Kidney (tissue), 22 donors: ENCODE measurements at places on chromosomes 2 and 18.

DNA sequence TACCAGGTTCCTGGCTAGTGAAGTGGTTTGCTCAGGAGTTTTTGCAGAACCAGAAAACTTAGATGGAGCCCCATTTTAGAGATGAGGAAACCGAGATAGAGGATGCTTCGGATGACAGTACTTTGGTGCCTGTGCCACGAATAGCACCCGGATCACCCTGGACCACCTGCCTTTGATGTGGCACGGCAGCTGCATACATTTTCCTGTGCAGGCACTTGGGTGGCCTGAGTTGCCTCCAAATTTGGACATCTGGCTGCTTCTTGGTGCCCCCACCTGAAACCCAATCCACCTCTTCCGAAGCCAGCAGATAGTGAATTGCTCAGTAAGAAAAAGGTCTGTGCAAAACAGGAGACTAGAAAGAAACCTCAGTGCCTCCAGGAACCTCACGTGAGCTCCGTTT is 140.6 kb upstream of the ID2 start:
- DNase-seq: no peak
- H3K4me1 ChIP-seq: peaks cover 28% of the 10 kb centered on the region
- H3K27ac ChIP-seq: no peak overlapping the region
- no peaks in the 10 kb centered on the region for H3K27me3 ChIP-seq
- H3K4me3 ChIP-seq: no peak overlapping the region

DNA sequence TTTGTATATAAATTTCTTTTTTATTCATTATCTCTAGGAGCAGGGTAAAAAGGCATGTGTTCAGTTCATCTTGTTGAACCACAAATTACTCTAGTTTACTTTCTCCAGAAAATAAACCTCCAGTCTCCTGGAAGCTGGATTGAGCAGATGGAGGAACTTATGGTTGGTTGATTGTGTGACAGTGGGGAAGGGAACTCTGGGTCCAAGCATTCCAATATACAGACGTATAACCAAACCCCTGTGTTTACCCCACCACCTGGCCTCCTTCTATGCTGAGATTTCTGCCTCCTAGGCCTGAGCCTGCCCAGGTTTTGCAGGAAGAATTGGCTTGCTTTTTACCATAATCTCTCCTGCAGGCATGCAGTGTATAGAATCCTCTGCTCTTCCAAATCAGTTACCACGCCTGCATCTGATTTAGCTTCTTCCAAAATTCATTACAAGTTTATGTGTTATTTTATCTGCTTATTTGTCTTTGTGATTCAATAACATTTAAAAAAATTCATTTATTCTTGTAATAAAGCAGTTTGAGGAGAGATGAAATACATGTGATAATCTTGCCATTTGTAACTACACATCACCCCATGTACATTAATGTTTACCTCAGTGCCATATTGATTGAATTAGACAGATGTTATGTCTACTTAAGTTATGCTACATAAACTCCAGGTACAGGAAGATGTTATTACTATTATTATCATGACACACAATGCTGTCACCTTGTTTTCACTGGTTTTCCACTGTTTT is 2.5 kb upstream of the RAB27B start:
- no peaks in the 10 kb centered on the region for H3K27me3 ChIP-seq
- DNase-seq: no peak
- no peak overlapping the region for H3K27ac ChIP-seq
- no peaks in the 10 kb centered on the region for H3K36me3 ChIP-seq
- H3K4me1 ChIP-seq: peaks cover 2% of the 10 kb centered on the region

- H3K36me3 ChIP-seq: no peaks in the 10 kb centered on the region
- no peak overlapping the region for H3K4me3 ChIP-seq
- no peak overlapping the region for H3K27ac ChIP-seq
- no peaks in the 10 kb centered on the region for H3K4me1 ChIP-seq
Measured at GRCh38 chr18:56975276-56975675, 171.6 kb upstream of the BOD1L2 start.

DNA sequence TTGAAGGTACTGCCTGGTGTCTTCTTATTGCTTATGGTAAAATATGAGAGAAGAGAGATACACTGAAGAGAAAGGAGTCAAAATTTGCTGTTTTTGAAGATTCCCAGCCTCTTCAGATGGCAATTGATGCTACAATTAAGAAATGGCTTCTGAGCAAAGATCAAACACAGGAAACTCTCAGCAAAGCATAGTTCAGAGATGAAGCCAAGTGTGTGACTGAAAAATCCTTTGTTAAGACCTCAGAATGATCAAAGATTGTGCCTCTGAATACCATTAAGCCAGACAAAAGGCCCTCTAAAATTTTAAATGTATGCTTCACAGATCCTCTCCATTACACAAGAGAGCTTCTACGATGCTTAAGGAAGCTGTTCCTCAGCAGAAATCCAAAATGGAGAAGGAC is 216.3 kb downstream of the UXS1 start:
- no peak for DNase-seq
- peaks cover 5% of the 10 kb centered on the region for H3K4me1 ChIP-seq
- H3K27ac ChIP-seq: no peak overlapping the region
- no peak overlapping the region for H3K4me3 ChIP-seq

DNA sequence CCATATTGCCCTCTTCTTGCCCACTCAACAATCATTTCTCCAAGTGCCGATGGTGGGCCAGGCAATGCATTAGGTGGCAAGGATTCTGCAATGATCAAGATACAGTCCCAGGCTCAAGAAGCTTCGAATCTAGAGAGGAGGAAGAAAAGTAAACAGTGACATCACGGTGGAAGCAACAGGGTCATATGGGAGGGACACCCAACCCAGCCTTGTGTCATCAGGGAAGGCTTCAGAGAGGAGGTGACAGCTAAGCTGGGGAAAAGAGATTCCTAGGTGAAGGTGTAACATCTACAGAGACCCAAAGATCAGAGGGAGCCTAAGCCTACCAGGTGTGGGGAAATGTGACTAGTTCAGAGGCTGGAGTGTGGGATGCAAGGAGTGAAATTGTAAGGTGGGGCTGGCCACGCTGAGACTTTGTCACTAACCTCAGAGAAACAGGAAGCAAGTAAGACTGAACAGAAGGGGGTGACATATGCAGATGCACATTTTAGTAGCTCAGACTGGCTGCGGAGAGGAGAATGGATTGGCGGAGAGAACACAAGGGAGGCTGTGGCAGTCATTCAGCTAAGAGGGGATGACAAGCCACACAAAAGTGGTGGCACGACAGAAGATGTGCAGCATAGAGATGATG is 104.9 kb downstream of the ANKRD44 start:
- H3K4me3 ChIP-seq: no peak overlapping the region
- DNase-seq: no peak
- H3K27me3 ChIP-seq: no peaks in the 10 kb centered on the region
- H3K27ac ChIP-seq: no peak overlapping the region

- H3K27ac ChIP-seq: no peak overlapping the region
- no peaks in the 10 kb centered on the region for H3K36me3 ChIP-seq
- H3K27me3 ChIP-seq: no peaks in the 10 kb centered on the region
Measured at GRCh38 chr2:37907501-37908225, 17.4 kb upstream of the RMDN2 start.

DNA sequence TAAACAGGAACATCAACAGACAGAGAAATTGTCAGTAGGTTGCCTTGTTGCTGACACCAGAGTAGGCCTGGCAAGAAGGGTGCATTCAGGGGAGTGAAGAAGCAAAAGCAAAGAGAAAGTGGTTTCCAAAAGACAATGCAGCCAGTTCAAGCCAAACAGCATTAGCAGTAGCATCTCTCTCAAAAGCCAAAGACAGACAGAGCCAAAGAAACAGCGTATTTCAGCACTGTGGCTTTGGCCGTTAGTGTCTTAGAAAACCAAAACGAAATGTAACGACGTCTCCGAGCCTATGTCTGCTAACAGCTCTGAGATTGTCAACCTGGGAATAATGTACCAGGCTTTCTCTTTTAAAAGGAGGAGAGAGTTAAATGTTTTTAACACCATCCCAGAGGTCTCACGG is 178.6 kb downstream of the NRP2 start:
- no peak for DNase-seq
- H3K4me1 ChIP-seq: no peaks in the 10 kb centered on the region
- H3K27me3 ChIP-seq: no peaks in the 10 kb centered on the region
- no peak overlapping the region for H3K4me3 ChIP-seq

GRCh38 chr2:229175497-229175863 is 95.6 kb downstream of the PID1 start:
- no peak for DNase-seq
- no peaks in the 10 kb centered on the region for H3K36me3 ChIP-seq
- peaks cover 2% of the 10 kb centered on the region for H3K4me1 ChIP-seq
- H3K27me3 ChIP-seq: no peaks in the 10 kb centered on the region
- no peak overlapping the region for H3K27ac ChIP-seq
- no peak overlapping the region for H3K4me3 ChIP-seq

- H3K27ac ChIP-seq: no peak overlapping the region
- no peak for DNase-seq
- no peaks in the 10 kb centered on the region for H3K4me1 ChIP-seq
Measured at GRCh38 chr2:207035875-207036274, 96.6 kb downstream of the CPO start.

GRCh38 chr2:64327510-64328414 is 126.2 kb upstream of the LGALSL start:
- no peak overlapping the region for H3K27ac ChIP-seq
- no peaks in the 10 kb centered on the region for H3K27me3 ChIP-seq
- no peak for DNase-seq
- peaks cover 4% of the 10 kb centered on the region for H3K4me1 ChIP-seq
- H3K4me3 ChIP-seq: no peak overlapping the region
- H3K36me3 ChIP-seq: no peaks in the 10 kb centered on the region

DNA sequence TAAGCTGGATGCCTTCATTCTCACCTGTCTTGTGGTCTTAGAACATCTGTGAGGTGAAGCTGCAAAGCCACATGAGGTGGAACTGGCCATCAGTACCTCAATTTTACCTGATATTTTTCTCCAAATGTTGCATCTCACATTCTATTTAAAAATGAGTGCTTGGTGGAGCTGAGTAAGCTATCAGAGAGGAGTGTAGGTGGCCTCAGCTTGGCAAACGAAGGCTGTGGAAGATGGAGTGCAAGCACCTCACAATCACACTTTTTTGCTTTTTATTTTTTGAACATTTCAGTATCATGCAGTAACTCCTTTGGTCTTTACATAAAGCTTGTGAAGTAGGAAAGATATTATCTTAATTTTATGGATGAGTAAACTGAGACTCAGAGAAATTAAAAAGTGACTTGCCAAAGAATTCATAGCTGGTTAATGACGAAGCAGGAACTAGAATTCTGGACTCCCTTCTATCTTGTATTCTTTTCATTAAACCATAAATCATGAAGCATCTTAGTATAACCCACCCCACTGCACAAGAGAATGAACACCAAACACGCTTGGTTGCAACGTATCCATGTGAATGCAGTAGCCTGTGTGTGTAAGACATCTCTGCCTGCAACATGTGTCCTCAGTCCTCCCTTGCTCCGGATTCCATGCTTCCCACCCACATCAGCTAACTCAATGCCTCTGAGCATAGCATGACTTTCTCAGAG is 27.2 kb downstream of the C2orf49 start:
- peaks cover 9% of the 10 kb centered on the region for H3K36me3 ChIP-seq
- H3K27ac ChIP-seq: no peak overlapping the region
- H3K4me3 ChIP-seq: no peak overlapping the region

DNA sequence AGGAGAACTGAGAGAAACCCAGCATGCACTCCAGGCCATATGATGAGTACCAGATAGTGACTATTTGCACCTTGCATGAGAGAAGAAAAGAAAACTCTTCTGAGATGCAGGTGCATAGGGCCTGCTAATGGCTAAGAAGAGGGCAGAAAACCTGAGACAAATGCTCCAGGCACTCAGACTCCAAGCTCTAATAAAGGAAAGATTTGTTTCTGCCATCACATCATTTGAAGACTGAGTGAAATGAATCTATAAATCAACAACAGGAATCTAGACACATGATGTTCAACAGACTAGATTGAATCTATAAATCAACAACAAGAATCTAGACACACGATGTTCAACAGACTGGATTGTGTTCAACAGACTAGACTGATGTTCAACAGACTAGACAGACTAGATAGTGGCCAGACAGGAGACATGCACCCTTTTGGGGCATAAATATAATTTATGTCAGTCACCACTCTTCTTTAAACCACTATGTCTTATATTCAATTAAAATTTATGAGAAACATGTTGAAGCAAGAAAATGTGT is 482.7 kb upstream of the UBE2E3 start:
- DNase-seq: no peak
- no peaks in the 10 kb centered on the region for H3K4me1 ChIP-seq
- no peaks in the 10 kb centered on the region for H3K36me3 ChIP-seq

DNA sequence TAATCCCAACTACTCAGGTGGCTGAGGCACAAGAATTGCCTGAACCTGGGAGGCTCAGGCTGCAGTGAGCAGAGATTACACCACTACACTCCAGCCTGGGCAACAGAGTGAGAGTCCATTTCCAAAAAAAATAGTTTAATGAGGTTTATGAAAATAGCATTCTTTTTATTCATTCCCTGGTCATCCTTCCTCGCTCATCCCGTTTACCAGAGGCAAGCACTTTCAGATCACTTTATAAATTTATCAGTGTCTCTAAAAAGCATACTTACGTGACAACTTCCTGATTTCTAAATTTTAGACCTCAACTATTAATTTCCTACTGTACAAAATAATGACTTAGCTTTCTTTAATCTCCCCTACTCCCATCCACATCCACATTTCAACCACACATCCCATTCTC is 864.8 kb downstream of the EPHA4 start:
- no peaks in the 10 kb centered on the region for H3K36me3 ChIP-seq
- no peaks in the 10 kb centered on the region for H3K4me1 ChIP-seq
- no peak overlapping the region for H3K27ac ChIP-seq
- DNase-seq: no peak
- H3K27me3 ChIP-seq: no peaks in the 10 kb centered on the region

DNA sequence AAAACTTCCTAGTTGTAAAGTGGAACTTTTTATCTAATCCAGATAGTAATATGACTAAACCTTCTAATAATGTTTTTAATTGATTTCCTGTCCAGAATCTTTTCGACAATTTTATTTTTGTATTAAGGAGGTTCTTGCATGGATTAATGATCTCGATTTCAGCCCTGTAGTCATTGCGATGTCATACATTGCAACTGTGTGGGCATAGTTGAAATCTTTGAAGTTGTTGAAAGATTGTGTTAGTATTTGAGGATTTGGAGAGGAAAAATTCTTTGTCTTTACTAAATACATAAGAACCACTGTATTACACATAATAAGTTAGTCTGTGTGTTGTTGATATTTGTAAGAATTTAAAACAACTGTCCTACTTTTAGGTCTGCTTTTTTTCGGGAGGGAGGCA is 31.1 kb downstream of the ACSL3 start:
- no peaks in the 10 kb centered on the region for H3K36me3 ChIP-seq
- no peak overlapping the region for H3K4me3 ChIP-seq
- no peak overlapping the region for H3K27ac ChIP-seq
- no peaks in the 10 kb centered on the region for H3K27me3 ChIP-seq
- H3K4me1 ChIP-seq: no peaks in the 10 kb centered on the region

- H3K27ac ChIP-seq: no peak overlapping the region
- no peaks in the 10 kb centered on the region for H3K27me3 ChIP-seq
- H3K36me3 ChIP-seq: no peaks in the 10 kb centered on the region
- no peaks in the 10 kb centered on the region for H3K4me1 ChIP-seq
- DNase-seq: no peak
Measured at GRCh38 chr2:216687646-216688045, 7.7 kb downstream of the IGFBP5 start.
